Cortex of kidney (tissue), 1 donor: ENCODE measurements at places on chromosomes 13 and 19.

GRCh38 chr13:30829833-30830637, 76.0 kb upstream of the MEDAG start:
- no peak for DNase-seq

- no peak for DNase-seq
Measured at GRCh38 chr19:50003254-50003788, 21.9 kb downstream of the VRK3 start.

DNA sequence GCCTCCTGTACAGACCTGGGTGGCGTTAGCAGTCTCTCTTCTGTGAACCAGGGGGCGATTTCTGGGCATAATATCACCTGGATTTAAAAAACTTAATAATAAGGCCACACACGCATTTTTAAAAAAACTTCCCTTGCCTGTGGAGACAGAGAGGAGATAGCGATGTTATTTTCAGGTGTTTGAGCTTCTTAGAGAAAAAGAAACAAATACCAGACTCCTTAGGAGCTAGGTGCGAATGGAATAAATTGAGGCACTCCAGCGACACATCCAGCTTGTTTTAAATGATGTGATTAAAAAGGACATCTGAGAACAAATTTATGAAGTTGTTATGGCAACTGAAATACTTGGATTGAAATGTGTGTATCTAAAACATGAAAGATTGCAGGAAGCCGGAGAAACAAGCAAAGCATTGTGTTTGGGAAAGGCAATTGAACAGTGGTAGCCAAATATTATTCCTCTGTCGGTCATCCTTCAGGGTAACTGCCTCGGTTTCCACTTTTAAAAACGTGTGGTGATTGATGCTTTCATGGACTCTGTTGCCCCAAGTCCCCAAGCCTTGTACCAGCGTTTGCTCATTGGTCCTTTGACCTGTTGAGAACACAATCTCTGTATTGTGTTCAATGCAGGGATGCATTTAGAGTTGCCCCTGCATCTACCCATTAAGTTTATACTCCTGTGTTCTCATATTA, 158.7 kb downstream of the TM9SF2 start:
- DNase-seq: no peak

DNA sequence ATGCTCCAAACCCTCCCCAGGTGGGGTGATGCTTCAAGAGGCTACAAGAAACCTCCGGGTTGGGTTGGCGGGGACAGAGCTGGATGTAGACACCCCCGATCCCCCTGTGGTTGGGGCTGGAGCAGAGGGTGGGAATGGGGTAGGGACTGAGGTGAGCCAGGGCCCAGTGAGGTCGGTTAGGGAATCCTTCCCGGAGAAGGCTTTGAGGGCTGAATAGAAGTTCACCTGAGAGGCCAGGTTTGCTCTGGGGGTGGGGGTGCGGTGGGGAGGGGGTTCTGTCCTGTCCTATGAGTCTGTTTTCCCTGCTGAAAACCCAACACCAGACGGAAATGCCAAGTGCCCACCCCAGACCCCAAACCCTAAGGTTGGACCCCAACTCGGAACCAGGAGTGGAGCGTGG, 69.1 kb downstream of the CELF5 start:
- no peak for DNase-seq

DNA sequence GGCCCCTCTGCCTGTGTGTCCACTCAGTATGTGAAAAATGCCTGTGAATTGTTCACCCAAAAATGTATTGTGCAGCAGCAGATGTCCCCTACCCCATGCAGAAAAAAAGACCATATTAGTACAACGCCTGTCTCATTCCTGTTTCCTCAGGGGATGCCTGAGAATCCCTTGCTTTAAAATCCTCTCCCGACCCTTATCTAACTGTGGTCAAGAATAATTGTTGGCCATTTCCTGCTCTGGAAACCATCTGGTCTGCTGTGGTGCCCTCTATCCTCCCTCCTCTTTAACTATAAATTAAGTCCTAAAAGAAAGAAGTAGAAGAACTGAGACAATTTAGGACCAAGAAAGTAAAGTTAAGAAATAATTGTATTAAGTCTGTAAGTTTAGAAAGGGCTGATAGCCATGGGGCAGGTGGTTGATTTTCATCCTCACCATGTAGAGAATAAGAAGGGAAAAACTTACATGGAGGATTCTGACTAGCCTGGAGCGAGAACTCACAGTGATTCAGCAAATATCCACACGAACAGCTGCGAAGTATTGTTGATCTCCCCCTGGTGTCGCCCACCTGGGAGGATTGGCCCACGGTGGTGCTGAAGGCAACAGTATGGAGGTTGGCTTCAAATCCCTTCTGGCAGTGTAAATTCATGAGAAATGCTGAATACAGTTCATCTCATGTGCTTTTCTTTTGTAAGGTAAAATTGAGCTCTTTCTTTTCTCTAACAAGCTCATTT, 85.6 kb downstream of the COL4A2 start:
- no peak for DNase-seq

DNA sequence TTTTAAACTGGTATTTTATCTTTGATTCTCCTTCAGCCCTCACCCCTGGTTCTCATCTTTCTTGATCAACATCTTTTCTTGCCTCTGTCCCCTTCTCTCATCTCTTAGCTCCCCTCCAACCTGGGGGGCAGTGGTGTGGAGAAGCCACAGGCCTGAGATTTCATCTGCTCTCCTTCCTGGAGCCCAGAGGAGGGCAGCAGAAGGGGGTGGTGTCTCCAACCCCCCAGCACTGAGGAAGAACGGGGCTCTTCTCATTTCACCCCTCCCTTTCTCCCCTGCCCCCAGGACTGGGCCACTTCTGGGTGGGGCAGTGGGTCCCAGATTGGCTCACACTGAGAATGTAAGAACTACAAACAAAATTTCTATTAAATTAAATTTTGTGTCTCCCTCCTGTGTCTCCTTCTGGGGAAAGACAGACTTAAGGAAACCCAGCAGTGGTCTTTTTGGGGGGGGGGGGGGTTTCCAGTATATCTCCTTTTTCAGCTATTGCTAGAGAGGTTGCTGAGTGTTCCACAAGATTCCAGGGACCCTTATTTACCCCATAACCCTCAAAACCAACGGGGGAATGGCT, 1.5 kb upstream of the RAD23A start:
- no peak for DNase-seq

DNA sequence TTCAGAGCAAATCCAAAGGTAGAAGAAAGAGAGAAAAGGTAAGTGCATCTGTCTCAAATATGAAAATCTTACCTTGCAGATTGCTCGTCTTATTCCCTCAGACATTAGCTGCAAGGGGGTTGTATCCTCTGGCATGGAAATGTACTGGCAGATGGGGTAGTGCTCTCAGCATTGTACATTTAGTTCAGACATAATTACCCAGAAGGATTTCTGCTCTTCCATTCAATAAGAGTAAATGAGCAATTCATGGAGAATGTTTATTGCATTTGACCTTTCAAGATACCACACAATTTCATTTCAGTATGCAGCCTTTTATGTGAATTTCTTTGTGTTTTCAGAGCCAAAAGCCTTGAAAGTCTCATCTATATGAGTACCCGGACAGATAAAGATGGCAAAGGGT, 63.8 kb downstream of the SCEL start:
- no peak for DNase-seq

DNA sequence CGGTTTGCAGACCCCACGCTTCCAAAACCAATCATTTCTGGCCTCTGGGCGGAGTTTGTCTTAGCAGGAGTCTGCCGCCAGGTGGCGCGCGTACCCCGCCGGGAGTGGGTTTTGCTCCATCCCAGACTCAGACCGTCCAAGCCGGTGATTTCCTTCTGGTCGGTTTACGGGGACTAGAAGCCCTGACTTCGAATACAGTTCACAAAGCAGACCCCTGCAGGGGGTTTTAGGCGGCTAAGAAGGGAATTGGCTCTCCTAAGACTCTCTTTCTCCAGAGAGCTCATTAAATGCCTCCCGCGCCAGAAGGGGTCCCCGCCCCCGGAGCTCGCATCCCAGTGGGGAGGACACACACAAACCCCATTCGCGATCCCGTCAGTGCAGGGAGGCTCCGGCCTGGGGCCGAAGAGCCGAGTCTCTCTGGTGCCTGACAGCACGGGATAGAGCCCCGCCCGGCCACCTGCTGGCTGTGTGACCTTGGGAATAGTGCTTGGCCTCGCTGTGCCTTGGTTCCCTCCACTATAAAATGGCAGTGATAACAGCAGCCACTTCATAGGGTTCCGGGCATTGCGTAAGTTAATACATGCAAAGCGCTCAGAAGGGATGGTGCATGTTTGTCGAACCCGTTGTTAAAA, 8.6 kb upstream of the NUP62 start:
- DNase-seq: no peak

DNA sequence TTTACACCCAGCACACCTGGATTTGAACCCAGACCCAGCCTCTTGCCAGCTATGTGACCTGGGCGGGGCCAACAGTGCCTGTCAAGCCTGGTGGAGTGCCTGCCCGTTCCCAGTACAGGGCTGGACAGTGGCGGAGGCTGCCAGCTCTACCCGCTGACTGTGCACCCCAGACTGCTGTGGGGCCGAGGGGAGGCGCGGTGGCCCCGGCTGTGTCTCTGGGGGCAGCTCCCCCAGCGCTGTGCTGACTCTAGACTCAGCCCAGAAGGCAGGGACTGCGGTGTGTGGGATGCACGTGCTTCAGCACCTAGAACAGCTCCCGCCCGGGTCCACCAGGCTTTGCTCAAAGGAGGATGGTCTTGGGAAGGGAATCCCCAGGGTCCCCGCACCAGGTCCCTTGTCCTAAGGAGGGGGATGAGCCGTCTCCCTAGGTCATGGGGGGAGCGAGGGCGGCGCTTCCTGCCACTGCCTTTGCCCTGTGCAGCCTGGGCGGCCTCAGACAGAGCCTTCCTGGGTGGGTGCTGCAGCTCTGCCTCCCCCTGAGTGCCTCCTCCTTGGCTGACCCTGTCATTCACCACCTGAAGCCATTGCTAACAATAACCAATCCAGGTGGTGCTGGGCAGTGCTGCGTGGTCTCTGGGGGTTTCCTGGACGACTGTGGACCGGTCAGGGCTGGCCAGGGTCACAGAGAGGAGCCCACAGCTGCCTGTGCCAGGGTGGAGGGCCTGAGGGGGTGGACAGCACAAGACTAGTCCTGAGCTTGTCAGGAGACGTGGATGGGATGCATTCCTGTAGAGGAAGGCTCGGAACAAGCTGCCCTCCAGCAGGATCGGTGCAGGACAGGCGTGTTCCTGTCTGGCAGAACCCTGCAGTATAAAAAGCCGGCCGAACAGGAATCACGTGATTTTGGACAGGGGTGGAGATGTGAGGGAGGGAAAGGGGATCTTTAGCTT, 18.6 kb downstream of the TMEM255B start:
- no peak for DNase-seq

DNA sequence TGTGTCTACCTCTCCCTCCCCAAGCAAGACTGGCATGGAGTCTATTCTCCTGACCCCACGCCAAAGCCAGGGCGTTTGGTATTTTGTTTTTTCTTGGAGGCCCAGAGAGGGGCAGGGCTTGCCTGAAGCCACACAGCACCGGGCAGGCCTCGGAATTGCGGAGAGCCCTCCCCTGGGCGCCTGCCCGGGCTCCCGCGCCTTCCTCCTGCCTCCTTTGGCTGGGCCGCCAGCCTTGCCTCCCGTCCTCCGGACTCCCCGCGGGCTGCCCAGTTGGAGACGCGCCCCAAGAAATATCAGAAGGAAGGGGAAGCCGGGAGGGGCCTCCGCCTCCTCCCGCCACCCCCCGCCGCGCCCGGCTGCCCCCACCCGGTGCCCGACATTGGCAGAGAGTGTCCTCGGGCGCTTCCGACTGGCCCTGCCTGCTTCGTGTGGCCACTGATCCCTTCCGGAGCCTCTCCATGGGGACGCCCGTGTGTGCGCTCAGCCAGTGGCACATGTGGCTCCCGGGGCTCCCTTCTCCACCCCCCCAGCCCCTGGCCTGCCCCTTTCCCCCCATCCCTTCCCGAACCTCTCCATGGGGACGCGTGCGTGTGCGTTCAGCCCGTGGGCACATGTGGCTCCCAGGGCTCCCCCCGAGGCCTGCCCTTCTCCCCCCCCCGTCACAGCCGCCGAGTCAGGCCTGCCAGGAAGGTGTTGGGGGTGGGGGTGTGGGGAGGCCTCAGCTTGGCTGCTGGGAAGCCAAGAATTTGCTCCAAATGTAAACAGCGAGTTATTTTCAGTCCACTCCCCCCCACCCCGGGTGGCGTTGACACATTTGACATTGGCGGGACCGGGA, 37.3 kb downstream of the NFIC start:
- no peak for DNase-seq

GRCh38 chr13:110371550-110372465, 64.7 kb downstream of the COL4A2 start:
- no peak for DNase-seq

GRCh38 chr13:100954430-100955305, 280.1 kb upstream of the TMTC4 start:
- no peak for DNase-seq

GRCh38 chr13:113654175-113654560, 3.8 kb downstream of the ATP4B start:
- DNase-seq: no peak

- no peak for DNase-seq
Measured at GRCh38 chr13:25169951-25170553, 2.0 kb downstream of the AMER2 start.

DNA sequence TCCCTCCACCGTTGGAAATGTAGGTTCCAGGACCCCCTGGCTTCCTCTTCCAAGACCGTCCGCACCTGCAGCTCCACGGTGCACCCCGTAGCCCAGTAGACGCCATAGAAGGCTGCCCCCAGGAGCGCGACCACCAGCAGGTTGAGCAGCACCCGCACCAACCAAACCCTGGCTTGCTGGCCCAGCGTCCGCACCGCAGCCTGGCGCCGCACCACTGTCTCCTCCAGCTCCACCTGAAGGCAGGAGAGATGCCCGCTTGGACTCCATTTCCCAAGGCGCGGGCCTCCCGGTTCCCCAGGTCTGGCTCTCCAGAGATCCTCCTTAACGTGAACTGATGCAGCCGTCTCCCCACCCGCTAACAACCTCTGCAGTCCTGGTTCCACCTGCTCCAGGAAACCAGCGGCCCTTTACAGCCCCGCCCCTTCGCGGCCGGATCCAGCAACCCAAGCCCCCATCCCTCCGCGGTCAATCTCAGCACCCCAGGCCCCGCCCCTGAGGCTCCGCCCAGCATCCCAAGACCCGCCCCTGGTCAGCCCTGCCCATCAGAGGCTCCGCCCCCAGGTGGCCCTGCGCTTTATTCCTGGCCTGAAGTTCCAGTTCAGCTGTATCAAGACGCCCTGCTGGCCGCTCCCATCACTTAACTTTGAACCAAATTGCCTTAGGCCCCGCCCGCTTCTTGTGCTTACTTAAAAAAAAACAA, 5.0 kb upstream of the LENG1 start:
- DNase-seq: no peak

DNA sequence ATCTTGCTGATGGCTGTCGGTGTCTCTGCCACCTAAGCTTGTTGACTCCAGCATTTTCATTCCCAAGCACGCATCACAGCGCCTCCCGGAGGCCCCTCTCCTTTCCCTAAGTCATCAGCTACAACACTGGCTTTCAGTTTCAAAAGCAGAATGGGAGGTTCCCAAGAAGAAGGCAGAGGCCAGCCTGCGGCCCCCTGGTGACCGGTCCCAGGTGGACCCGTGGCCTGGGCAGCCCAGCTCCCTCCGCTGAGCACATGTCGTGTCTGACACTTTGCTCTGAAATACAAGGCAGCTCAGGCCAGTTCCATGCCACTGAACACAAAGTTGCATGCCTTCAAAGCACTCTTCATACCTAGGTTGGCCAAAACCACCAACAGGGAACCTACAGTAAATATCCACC, 8.5 kb downstream of the MLLT1 start:
- no peak for DNase-seq

- no peak for DNase-seq
Measured at GRCh38 chr13:103762523-103762922, 696.3 kb upstream of the SLC10A2 start.

GRCh38 chr13:55613429-55614187, 1527.1 kb upstream of the PRR20A start:
- DNase-seq: no peak

- no peak for DNase-seq
Measured at GRCh38 chr13:29718694-29719093, 123.2 kb upstream of the SLC7A1 start.

- DNase-seq: no peak
Measured at GRCh38 chr19:4444765-4445741, 12.5 kb downstream of the UBXN6 start.
